ENCODE measurements at places on chromosomes 12 and 14. TPM values are rescaled to one million over a fixed set of nuclear protein-coding genes. Genes with fewer than 3 reads are reported as not detected.

DNA sequence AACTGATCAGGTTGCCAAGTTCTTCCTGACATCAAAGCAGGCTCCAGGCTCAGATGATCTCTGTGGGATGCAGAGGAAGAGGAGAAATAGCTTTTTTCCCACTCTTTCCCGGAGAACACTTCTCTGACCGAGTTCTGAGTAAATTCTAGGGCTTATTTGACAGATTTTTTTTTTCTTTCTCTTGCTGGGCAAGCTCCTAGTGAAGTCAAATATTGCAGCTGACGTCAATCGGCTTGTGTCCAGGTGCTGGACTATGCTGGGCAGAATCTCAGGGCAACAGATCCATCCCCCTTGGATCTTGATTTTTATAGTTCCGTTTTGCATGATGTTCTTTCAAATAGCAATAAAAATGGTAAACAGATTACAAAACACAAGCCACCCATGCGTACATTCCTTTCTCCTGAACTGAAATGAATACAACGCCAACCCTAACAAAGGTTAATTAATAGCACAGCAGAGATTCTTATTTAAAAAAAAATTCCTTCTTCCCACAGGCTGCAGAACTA is 182.2 kb downstream of the NOVA1 start:
- no peak for DNase-seq

- DNase-seq = no peak
Measured at GRCh38 chr12:61397668-61398067, 862.5 kb upstream of the USP15 start.

DNA sequence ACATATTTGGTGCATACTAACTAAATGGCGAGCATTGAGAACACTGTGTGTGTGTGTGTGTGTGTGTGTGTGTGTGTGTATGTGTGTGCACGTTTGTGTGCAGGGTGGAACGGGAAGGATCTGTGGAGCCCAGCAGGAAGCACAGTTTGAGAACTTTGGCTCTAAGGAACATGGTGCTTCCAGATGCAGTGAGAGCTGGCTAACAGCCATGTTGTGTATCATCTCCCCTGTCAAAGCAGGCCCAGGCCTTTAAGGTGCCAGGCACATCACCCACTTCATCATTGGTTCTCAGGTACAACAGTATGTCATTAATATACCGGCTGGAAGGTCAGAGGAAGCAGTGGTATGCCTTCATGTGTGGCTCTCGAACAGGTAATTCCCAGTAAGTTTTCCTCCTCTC is 72.5 kb downstream of the SLC8A3 start:
- DNase-seq = no peak

DNA sequence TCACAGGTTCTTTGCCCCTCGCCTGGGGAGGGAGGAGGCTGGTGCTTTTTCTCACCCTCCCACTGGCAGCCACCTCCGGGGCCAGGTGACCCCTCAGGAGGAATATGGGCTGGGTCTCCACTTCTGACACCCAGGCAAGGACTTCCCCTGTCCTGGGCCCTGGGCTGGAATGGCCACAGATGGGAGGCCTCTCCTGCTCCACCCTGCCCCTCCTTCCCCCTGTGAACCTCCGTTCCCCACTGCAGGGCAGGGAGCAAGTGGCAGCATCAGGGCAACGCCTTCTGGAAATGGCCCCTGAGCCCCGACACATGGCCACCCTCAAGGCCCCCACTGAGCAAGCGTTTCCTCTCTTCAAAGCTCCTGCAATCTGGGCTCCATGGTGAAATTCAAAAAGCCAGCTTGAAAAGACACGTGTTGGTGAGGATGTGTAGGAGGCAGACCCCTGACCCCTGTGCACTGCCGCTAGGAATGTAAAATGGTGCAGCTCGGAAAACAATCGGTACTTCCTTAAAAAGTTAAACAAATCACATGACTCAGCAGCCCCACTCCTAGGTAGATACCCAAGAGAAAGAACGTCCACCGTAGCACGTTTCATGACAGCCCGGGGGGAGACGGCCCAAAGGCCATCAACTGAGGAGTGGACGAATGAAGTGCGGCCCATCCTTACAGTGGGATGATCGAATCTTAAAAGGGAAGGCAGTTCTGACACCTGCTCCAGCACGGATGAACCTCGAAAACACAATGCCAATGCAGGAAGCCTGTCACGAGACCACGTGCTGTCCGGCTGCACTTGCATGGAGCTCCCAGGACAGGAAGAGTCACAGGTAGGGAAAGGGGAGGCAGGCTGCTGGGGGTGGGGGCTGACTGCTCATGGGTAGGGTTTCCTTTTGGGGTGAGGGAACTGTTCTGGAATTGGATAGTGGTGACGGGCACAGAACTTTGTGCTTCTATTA is 11.5 kb downstream of the XRCC3 start:
- no peak for DNase-seq

GRCh38 chr14:77099425-77100167 is 1.5 kb downstream of the CIPC start:
- peak; percentile 87 for DNase-seq

DNA sequence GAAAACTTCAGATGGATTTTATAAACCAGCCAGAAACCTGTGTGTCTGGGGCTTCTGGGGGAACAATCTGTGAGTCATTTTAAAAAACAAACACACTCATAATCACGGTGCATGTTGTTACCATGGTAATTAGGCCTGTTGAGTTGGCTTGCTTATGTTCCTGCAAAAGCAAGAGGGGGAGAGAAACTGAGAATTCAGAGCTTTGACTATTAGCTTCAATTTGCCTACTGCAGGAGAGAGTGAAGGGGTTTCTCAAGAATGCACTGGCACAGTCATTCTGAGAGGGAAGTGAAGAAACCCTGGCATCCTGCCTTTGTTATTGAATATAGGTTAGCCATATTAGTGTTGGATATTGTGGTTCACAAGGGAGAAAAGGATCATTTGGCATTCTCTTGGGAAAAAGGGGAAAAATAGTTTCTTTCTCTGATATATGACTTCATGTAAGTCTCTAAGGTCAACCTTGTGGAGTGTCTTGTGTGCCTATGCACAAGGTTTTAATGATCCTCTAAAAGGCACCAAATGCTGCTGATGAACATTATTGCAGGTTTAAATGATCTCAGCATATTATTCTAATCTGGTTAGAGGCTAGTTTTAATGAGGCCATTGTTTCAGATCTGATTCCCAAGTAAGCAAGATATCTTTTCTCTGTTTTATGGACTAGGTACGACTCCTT is 12.9 kb downstream of the GNG2 start:
- peak; percentile 77 for DNase-seq

DNA sequence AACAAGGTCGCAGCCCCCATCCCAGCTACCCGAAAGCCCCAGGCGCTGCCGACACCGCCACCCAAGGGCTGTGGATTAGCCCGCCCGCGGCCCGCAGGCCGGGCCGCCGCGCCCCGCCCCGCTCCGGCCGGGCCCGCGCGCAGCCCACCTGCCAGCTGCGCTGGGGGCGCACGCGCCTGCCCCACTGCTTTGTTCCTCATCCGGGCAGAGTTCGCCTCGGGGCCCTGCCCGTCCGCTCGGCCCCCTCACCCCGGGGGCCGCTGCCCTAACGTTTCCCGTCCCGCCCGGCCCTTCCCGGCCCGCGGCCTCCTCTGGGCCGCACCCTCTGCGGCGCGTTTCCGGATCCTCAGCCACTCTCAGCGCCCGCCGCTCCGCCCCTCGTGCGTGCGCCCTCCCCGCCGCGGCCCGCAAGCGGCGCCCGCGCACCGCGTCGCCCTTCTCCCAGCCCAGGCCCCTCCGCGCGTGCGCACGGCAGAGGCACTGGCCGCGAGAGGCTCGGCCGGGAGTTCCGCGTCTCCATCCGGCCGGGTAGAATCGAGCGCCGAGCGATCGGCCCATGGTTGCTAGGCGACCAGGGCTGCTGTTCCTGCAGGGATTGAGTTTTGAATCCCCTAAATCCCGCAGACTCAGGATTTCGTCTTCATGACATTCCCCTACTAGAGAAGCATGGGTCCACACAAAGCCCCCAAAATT is at the start of gene PRDM4:
PRDM4 (minus strand) TSS at position 329 of the 693 bp plus-strand sequence. CDS start 622 bp downstream, outside the sequence.
- DNase-seq = peak; percentile 98

GRCh38 chr12:50665170-50665569 is 98.7 kb upstream of the ATF1 start:
- no peak for DNase-seq

- DNase-seq = no peak
Measured at GRCh38 chr12:111312708-111313107, 56.2 kb downstream of the PHETA1 start.

GRCh38 chr12:38995249-38995648 is 89.9 kb upstream of the CPNE8 start:
- DNase-seq = no peak

GRCh38 chr12:106682594-106683234 is 91.8 kb upstream of the RIC8B start:
- peak; percentile 7 for DNase-seq

DNA sequence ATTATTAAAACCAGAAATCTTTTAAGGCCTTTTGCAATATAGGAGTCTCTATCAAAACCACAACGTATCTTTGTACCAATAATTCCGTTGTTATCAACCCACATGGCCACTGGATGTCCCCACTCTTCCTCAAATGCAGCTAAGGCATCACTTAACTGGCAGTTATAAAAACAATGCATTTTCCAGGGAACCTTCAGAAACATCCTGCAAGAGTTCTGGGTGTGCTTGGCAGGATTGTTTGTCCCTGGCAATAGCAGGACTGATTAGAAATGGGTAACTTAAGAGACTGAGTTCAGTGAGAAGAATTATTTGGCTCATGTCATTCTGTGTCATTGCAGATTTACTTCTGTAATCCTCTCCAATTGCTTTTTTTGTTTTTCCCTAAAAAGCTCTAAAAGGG is 112.0 kb downstream of the SLC15A5 start:
- DNase-seq = peak; percentile 68

DNA sequence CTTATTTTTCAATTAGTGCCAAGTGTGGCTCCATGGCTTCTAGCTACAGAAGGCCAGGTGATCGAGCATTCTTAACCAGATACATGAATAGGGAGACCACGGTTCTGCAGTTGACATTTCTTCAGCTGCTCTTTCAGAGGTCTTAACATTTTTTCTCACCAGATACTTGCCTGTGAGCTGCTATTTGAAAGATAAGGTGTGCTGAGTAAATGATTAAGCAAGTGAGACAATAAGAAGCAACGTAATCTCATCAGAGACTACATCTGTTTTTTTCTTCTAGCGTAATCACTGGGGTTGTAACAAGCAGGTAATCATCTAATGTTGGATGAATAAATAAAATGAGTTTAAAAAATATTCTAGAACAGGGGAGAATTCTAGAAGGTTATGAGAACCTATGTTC is 912.9 kb downstream of the DIO2 start:
- no peak for DNase-seq

DNA sequence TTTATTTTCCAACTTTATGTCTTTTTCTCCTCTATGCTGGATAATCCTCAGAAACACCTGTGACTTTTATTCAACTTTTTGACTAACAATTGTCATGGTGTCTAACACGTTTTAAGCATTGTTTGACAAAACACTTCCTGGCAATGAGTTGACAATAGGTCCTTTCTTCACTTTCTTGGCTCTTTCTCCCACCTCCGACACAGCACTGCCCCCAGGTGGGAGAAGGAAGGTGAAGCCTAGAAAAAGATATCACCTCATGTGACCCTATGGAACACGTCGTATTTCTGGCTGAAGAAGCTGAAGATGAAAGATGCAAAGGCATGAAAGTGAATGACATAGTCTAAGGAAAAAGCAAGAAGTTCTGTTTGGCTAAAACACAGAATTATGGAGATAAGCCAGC is 430.0 kb downstream of the ETNK1 start:
- DNase-seq = no peak

- DNase-seq = no peak
Measured at GRCh38 chr12:54572881-54573280, 15.6 kb downstream of the PPP1R1A start.

GRCh38 chr14:67269298-67270060 is 28.2 kb downstream of the PALS1 start:
- DNase-seq = peak; percentile 92

GRCh38 chr14:51595881-51596455 is 55.7 kb upstream of the FRMD6 start:
- no peak for DNase-seq

- peak; percentile 73 for DNase-seq
Measured at GRCh38 chr12:5694759-5695409, 250.2 kb downstream of the ANO2 start.

Gene MYF5
- 7.5 TPM for total RNA-seq

Gene CLEC1B
- 9.4 TPM for total RNA-seq

Gene KRT82
- total RNA-seq = 1.7 TPM

Gene AICDA
- total RNA-seq = 0.96 TPM

Gene FAM161B
- 8.4 TPM for total RNA-seq

Gene FBLN5
- 86.9 TPM for total RNA-seq

Gene IFNG-AS1
- total RNA-seq = 3.9 TPM

Gene SLCO1A2
- total RNA-seq = 7.0 TPM
